ENCODE measurements at places on chromosomes 1 and 21.

- DNase-seq: no peak
Measured at GRCh38 chr21:39908265-39908923, 41.2 kb downstream of the PCP4 start.

DNA sequence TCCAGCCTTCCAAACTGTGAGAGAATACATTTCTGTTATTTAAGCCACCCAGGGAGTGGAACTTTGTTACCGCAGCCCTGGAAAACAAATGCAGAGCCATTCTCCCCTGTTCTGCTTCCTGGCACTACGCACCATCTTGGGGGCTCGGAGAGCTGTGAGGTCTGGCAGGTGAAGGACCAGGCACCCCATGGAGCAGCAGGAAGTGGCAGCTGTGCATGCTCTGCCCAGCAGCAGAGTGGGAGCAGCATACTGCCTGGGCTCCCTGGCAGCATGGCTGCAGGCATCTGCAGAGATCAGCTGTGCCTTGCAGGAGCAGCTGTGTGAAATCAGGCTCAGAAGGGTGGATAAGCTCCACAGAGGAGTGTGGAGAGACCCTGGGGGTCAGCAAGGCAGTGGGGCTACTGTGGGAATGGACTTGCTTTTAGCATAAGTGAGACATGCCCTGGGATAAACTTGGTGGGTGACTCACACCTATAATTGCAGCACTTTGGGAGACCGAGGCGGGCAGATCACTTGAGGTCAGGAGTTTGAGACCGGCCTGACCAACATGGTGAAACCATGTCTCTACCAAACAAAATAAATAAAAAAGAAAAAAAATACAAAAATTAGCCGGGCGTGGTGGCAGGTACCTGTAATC is 17.7 kb upstream of the ZSCAN20 start:
- no peak for DNase-seq

DNA sequence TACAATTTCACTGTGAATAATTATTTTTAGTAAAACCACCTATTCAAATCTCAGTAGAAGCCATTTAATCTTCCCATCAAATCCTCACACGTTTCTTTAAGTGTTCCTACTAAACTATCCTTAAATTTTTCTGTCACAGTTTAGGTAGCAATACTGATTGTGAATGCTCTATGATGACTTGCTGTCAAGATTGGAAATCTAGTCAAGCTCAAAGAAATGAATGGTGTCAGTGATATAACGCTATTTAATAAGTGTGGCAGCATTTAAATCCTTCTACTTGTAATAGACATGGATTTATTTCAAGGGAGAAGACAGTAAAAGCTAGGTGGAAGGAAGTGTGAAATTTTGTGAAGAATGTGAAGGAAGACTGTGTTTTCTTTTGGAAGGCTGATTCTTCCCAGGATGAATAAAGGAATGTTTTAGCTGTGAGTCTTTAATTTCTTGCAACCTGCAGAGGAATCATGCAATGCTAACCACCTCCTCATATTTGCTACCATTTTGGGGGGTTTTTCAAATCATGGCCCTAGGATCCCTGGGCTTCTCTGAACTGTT is 936.7 kb upstream of the NEGR1 start:
- no peak for DNase-seq

DNA sequence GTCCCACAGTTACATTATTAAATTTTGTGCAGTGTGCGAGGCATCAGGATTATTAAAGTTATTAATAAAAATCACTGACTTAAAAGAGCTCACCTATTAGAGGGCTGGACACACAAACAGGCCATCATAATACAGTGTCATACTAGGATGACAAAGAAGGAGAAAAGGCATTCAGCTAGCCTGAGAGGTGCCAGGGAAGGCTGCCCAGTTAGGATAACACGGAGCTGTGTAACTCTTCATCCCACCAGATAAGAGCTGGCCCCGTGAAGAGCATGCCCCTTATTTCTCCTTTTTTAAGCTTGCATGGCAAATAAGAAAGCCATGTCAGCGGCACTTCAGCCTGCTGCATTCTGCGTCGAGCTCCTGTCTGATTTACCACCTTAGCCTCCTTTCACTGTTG is 109.5 kb downstream of the KCNK1 start:
- no peak for DNase-seq

DNA sequence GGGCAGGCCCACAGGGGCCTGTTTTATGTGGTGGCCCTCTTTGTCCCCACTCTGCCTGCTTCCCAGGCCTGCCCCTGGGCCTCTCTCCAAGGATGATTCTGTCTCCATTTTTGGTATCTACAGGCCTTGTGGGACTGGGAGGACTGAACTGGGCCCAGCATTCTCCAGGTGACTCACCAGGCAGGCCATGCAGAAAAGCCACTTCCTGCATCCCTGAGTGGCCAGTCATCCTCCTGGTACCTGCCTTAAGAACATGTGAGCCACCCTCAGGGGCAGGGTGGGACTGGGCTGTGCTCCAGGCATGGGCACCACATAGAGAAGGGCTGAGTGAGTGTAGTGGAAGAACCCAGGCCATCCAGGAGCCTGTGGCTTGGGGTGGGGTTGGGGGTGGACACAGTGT is 20.0 kb upstream of the BCAR3 start:
- DNase-seq: no peak
